ENCODE measurements at places on chromosomes 3 and 15. TPM values are rescaled to one million over a fixed set of nuclear protein-coding genes. Genes with fewer than 3 reads are reported as not detected.

- DNase-seq, result peak; percentile 18
These were observed 435 bp downstream of the SLC35G2 start for GRCh38 chr3:136819392-136819730.

GRCh38 chr15:53256457-53256856 is 466.3 kb upstream of the ONECUT1 start:
- no peak for DNase-seq

- peak; percentile 51 for DNase-seq
These were observed 194.6 kb upstream of the TPM1 start for GRCh38 chr15:62847900-62848489.

DNA sequence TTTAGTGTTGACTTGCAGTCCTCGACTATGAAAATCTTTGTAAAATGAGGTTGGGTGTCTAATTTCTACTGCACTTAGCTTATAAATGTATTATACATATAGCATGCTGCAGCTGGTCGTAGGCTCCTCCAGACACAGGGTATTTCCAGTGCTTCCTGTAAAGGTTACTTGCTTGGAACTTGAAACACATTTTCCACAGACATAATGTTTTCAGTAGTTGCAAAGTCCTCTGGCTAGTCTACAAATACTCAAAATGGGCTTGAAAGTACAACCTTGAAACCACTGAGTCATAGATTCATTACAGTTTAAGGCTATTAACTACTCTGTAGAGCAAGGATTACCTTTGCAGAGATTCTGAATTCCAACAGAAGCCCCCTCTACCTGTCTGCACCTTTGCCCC is 464.1 kb downstream of the RAP2B start:
- no peak for DNase-seq

- no peak for DNase-seq
These were observed 13.0 kb downstream of the DNAJB8 start for GRCh38 chr3:128453501-128454309.

NPAP1 gene
- polyA plus RNA-seq, result 2.1 TPM

All from left kidney (tissue), 8 donors.